Activated T-helper 1 cell treated with Interleukin-2 at 50 U/mL for 16 hours (primary cell): ENCODE measurements at places on chromosomes 11 and 22.

GRCh38 chr11:133887692-133888332 lies 42.5 kb upstream of the SPATA19 start:
- DNase-seq = no peak

DNA sequence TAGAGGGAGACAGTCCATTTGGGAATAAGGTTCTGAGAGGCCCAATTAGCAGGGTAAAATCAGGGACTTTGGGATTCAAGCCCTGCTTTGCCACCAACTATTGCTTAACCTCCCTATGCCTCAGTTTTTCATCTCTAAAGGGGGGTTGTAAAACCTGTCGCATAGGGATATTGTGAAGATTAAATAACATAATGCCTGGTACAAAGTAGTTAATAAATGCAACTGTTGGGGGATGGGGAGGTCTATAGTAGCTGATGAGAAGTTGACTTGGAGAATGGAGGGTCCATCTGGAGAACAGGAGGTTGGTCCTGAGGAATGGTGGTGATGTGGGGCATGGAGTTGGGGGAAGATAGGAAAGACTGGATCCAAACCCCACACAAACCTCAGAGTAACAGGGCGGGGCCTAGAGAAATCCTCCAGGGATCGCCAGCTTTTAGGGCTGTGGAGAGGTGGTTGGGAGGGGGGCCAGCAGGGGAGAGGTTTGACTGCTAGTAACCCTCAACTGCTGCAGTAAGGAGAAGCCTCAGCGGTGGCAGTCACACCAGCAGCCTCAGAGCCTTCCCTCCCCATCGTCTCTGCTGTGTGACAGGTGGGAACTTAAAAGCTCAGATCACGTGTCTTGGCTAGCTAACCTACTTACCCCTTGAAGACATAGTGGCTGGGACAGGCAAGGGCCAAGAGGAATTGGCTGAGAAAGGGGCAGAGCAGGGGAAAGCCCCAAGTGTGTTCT lies 1.1 kb upstream of the ABCG4 start:
- DNase-seq = no peak

- DNase-seq = no peak
These were observed 13.7 kb downstream of the MEI1 start for GRCh38 chr22:41713004-41713403.

DNA sequence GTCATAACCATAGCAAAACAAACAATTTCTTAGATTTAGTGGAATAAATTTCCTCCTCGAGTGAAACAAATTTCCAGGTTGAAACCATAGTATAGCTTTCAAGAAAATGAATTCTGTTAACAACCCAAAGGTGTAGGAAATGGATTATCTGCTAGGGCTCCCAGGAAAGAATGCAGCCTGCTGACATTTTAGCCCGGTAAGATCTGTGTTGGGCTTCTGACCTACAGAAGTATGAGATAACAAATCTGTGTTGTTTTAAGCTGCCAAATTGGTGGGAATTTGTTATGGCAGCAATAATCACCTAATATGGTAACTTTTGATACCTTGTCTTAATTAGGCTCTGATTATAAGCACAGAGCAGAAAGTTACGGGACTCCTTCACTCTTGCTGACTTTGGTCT lies 32.0 kb upstream of the OR6M1 start:
- no peak for DNase-seq

GRCh38 chr22:35802885-35803284 lies 85.2 kb downstream of the APOL5 start:
- DNase-seq = no peak

DNA sequence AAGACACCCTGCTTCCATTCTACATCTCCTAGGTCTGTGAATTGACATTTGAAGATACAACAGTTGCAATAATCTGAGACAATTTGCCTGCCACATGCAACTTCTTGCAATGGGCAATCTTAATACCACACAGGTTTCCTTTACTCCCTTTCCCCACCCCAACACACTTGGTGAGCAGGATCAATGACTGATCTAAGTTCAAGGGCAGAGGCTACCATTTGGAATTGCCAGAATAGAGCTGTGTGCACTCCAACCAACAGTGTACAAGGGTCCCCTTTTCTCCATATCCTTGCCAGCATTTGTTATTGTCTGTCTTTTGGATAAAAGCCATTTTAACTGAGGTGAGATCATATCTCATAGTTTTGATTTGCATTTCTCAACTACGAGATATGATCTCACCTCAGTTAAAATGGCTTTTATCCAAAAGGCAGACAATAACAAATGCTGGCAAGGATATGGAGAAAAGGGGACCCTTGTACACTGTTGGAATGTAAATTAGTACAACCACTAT lies 2.9 kb upstream of the NNMT start:
- no peak for DNase-seq

- no peak for DNase-seq
These were observed 4.0 kb downstream of the DEAF1 start for GRCh38 chr11:690738-691633.

- no peak for DNase-seq
These were observed 10.7 kb downstream of the TSPAN18 start for GRCh38 chr11:44737245-44738085.

GRCh38 chr22:28143961-28144745 lies 225.1 kb upstream of the PITPNB start:
- DNase-seq = no peak

- no peak for DNase-seq
These were observed 56.1 kb upstream of the TIMP3 start for GRCh38 chr22:32745251-32745995.

GRCh38 chr22:23431337-23432072 lies 148.6 kb downstream of the IGLL1 start:
- no peak for DNase-seq

- DNase-seq = no peak
These were observed 3.5 kb upstream of the MRPL48 start for GRCh38 chr11:73784080-73784634.

GRCh38 chr11:130631119-130631518 lies 182.7 kb downstream of the ADAMTS15 start:
- no peak for DNase-seq

DNA sequence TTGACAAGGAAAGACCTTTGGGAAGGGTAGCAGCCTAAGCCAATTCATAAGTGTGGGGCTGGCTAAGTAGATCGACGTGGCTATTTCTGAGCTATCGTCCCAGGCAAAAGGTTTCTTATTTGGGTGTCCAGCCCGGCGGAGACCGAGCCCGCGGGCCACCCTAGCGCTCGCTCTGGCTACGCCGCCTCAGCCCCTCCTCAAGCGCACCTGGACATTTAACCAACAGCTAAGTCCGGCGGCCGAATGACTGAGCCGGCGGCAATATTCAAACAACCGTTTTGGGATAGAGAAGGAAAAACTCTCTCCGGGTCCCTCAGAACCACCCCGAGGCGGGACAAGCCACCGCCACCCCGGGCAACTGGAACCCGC lies 457 bp downstream of the RNF141 start:
- DNase-seq = no peak

- DNase-seq = no peak
These were observed 11.6 kb upstream of the RTN4R start for GRCh38 chr22:20279662-20280134.

DNA sequence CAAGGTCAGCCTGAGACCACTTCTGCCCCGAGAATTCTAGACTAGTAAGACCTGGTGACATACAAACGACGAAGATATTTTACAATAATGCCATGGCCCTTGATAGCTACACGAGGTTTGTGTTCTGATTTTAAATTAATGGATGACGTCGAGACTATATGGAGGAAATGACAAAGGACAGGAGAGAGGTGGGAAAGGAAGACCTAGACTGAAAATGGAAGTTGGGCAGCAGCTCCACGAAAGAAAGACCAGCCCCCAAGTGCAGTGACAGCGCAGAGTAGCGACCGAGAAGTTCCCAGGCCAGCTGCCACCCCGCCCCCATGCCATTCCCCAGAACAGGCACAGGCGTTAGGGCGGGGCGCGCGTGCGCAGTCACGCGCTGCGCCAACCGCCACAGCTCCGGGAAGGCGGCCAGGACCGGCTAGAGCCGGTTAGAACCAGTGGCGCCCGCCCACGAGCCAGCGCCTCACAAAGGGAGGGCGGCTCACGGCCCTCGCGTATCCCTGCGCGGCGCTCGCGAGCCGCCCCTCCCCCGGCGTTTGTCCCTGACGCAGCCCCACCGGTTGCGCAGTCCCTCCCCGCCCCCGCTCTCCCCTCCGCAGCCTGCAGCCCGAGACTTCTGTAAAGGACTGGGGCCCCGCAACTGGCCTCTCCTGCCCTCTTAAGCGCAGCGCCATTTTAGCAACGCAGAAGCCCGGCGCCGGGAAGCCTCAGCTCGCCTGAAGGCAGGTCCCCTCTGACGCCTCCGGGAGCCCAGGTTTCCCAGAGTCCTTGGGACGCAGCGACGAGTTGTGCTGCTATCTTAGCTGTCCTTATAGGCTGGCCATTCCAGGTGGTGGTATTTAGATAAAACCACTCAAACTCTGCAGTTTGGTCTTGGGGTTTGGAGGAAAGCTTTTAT lies 1.5 kb upstream of the MALAT1 start:
- peak; percentile 97 for DNase-seq

DNA sequence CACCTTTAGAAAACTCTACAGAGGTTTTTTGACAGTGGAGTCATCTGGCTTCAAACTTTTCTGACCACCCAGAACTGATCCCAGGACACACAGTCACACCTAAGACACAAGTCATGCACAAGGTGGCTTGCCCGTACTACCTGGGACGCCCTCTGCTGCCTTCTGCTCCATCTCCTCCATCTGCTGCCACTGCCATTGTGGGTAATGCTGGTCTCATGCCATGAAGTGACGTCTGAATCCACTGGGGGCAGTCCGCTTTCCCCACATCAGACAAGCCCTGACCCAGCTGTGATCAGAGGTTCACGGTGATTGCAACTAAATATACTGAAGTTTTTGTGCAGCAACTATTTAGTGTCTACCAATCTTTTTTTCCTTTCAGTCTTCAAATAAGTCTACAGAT lies 5.4 kb upstream of the NDUFS8 start:
- DNase-seq = no peak

- no peak for DNase-seq
These were observed 242.0 kb downstream of the BRD1 start for GRCh38 chr22:49585461-49586243.

DNA sequence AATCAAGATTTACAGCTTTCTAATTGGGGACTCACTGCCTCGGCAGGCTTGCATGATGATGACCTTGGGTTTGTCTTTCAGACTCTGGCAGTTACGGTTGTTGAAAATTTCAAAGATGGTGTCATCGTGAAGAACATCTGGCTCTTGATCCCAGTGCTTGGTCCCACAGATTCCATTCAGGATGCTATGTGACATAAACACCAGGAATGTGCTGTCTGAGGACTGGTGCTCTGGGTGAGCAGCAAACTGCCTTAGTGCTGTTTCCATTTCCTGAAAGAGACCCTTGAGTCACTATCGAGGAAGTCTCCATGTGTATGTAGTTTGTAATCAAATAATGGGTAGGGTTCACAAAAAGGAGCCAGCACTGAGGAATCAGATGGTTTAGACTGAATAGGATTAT lies 7.1 kb downstream of the CASP12 start:
- no peak for DNase-seq

DNA sequence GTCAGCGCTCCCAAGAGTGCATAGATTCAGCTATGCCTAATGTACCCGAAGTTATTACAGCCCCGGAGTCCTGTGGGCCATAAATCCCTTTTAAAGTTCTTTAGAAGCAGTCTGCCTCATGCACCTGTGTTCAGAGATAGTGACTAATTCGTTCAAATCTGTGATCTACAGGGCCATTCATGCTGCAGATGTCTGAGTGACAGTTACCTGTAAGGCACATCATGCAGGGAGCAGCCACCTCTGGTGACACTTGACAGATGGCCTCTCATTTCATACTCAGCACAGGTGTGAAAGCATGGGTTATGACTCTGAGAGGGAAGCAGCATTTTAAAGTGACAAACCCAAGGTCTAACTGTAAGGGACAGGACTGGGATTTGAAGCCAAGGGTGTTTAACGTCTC lies 2.4 kb upstream of the E2F8 start:
- no peak for DNase-seq

GRCh38 chr11:65425105-65425970 lies 2.7 kb downstream of the NEAT1 start:
- peak; percentile 72 for DNase-seq

GRCh38 chr11:121711939-121712338 lies 259.2 kb upstream of the SORL1-AS1 start:
- DNase-seq = no peak

DNA sequence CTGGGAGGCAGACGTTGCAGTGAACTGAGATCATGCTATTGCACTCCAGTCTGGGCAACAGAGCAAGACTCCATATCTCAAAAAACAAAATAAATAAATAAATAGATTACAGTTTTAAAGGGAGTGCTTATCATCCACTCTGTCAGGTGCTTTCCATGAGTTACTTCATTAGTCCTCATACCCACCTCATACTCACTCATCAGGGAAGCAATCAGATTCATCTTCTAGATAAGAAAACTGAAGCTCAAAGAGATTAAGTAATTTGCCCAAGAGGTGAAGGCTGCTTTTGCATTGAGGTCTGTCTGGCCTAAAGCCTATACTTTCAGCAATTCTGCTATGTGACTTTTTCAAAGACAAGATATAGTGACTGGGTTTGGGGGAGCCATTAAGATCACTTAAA lies 101.0 kb downstream of the RASSF10 start:
- no peak for DNase-seq

DNA sequence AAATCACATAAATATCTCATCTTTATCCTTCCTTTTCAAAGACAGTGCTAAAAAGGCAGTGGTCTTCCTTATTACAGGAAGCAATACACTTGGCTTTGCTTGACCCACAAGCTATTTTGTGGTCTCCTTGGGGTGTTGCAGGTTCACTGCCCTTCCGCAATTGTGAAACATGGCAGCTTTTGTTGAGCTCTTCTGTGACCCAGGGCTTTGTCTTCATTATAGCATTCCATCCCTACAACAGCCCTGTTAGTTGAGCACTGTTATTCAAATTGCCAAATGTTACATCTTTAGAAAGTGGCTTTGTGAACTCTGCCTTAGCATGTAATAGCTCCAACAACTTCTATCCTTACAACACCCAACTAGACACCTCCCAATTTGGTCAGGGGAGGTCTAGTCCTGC lies 107.1 kb downstream of the OPCML start:
- DNase-seq = no peak

GRCh38 chr22:46734830-46735453 lies 3.1 kb downstream of the CERK start:
- DNase-seq = peak; percentile 56

DNA sequence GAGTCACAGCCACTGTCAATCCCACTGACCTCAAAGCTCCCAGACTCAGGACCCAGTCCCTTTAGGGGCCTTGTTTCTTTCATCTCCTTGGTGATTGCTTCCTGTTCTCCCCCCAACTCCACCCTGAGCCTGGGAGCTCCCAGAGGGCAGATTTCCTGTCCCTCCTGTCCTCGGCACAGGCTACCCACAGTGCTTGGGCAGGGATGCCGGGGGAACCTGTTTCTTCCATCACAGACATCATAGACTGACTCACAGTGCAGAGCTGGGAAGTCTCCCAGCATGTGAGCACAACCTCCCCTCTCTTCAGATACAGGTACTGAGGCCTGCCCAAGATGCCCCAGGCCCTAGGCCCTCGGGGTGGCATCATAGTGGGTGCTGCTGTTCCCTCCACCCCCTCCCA lies 16.6 kb downstream of the TRIM29 start:
- no peak for DNase-seq

DNA sequence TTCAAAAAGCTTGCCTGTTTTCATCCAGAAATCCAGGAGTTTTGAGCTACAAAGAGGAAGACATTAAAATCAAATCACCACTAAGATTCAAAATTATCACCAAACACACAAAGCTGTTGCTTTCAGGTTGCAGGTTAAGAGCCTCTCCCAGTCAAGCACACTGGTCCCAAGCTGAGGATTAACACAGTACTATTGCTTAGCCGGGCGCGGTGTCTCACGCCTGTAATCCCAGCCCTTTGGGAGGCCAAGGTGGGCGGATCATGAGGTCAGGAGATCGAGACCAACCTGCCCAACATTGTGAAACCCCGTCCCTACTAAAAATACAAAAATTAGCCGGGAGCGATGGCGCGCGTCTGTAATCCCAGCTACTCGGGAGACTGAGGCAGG lies 1165.1 kb downstream of the LRRC4C start:
- no peak for DNase-seq
